ENCODE measurements at places on chromosomes 4 and X.

- no peak for DNase-seq
Observed at GRCh38 chr4:20895208-20895607, 194.9 kb downstream of the PACRGL start.

DNA sequence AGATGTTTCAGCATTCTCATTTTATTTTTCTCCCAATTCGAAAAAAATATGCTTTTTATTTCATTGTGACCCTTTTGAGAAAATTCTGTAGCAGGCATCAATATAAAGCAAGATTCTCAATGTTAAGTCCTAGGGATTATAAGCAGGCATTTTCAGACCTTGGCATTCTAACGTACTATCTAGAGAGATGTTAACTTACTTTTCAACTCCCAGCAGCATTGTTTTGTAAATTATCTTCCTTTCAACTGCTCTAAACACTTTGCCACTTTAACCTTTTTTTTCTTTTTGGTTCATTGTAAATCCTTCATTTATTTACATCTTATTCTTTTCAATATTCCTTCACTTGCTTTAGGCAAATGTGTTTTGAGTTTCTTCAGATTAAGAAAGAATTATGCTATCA lies 333.2 kb downstream of the ARHGAP24 start:
- no peak for DNase-seq

- no peak for DNase-seq
Observed at GRCh38 chr4:153327247-153327646, 17.2 kb upstream of the MND1 start.

GRCh38 chrX:121781991-121782390 lies 734.6 kb downstream of the GLUD2 start:
- DNase-seq = no peak

DNA sequence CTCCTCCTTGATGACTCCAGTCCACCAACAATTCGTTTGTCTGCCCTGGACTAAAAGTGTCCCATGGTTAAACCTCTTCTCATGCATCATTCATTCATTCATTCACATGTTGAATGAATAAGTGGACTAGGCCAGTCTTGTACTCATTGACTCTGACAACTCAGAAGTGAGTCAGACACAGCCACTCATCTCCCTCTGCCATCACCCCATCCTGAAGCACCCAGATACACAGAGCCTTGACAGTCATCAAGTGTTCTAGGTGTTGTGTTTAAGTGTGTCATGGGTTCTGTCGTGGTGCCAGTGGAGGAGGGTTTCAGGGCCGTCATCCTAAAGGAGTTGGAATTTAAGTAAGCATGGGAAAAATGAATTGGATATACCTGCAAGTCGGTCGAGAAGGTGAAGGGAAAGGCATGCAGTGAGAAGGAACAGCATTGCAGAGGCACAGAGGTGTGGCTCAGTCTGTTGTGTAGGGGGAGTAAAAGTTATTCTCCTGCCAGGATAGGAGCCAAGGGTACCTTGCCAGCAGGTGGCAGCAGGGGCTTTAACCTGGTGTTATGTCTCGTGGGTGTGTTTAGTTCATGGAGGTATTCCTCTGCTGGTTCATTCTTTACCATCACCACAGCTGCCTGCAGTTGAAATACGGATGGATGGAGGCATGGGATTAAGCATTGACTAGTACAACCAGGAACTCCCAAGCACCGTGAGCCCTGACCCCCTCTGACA lies 18.3 kb downstream of the MAGED2 start:
- no peak for DNase-seq

DNA sequence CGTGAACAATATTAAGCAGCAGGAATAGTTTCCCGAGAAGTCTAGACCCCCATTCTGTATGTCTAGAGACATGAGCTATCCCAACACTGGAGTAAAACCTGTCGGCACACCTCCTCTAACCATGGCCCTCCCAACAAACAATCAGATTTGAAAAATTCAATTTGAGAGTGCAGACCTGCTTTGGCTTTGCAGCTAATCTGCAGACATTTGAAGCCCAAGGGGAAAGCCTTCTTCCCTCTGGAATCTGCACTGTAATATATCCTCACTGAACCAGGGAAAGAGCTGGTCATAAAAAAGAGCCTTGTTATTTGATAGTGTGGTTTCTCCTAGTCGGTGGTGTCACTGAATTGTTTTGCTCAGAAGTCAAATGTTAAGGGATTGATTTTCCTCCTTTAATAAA lies 44.6 kb upstream of the KLHL34 start:
- no peak for DNase-seq

DNA sequence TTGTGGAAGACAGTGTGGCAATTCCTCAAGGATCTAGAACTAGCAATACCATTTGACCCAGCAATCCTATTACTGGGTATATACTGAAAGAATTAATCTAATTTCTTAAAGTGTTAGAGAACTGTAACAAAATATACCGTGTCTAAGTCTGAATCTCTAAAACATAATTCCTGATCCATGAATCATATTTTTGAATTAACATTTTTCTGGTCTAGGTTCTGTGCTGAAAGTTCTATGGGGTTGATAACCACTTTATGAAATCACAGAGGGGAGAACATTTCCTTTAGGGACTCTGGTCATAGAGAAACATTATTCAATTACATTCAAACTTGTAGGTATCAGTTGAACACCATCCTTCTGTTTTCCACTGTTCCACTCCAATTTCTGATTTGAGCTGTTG lies 91.9 kb upstream of the ETNPPL start:
- no peak for DNase-seq

DNA sequence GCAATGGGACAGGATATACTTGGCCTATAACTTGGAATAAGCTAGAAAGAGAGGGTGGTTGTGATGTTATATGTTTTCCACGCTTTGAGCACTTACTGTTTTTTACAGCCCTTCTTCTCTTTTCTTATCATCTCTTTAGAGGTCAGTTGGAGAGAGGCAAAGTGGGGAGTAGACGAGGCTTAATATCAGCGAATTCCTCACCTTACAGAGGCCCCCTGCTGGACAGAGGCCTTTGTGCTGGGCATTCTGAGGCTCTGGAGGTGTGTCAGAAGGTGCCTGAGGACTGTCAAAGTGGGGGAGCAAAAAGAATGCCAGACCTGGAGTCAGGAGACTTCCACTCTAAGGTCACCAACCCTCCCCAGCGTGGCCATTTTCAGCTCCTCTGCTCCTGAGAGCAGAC lies 42.5 kb downstream of the MAMLD1 start:
- DNase-seq = no peak

- DNase-seq = no peak
Observed at GRCh38 chr4:183469285-183469684, 24.8 kb downstream of the CDKN2AIP start.

DNA sequence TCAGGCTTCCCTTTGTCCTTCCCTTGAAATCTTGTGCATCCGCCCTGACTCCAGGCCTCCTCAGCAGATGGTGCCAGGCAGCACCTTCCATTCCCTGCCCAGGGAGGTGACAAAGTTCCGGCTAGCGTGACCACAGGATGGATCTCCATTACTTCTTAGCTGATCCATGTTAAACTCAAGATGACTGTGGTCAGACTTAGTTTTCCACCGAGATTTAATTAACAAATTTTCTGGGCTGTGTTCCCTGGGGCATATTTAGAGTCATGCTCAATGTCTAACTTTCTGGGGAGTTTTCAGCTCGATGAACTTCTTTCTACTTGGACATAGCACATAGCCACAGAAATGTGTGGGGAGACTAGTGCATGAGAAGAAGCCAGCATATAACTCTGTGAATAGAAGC lies 215.1 kb upstream of the SFRP2 start:
- no peak for DNase-seq

DNA sequence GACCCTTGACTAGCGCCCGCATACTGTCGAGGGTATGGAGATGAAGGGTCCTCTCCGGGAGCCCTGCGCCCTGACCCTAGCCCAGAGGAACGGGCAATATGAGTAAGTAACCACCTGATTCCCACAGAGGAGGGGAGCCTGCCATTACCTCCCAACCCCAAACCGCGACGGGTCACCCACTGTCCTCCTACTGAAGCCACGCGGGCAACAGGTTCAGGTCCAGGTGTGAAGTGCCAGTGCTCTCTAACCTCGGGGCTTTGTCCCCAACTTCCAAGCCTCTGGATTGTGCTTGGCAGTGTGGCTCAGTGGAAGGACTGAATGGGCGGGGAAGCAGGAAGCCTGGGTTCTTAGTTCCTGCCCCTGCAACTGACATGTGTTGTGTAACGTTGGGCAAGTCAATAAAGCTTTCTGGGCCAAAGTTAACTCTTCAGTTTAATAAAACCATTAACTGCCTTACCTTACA lies 694 bp downstream of the OCRL start:
- no peak for DNase-seq

- DNase-seq = no peak
Observed at GRCh38 chr4:6217716-6218381, 17.5 kb upstream of the JAKMIP1 start.

GRCh38 chr4:149534779-149535178 lies 280.9 kb downstream of the IQCM start:
- DNase-seq = no peak

DNA sequence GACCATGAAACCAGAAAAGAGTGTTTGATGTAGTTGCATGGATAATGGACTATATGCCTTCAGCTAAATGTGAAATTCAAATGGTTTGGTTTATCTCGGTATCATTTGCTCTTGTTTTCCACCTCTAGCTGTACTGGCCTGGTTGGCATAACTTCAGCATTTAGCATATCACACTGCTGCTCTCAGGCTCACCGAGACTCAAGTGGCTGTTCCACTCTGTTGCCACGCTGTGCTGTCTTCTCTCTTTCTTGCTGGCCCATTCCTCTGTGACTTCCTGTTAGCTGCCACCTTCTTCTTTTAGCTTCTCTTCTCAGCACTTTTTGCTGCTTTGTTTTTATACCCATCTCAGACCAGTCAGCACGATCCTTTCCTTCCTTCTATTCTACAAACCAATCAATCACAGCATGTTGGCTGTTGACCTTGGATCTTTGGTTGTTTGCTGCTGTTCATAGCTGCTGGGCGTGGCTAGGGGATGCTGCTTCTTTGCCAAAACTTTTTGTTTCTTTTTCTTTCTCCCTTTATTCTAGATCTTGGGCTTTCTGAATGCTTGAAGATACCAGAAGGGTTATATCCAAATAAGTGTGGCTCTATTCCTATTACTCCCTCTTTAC lies 24.0 kb downstream of the INTS6L start:
- no peak for DNase-seq

GRCh38 chr4:158146736-158147135 lies 26.1 kb downstream of the GASK1B start:
- no peak for DNase-seq

DNA sequence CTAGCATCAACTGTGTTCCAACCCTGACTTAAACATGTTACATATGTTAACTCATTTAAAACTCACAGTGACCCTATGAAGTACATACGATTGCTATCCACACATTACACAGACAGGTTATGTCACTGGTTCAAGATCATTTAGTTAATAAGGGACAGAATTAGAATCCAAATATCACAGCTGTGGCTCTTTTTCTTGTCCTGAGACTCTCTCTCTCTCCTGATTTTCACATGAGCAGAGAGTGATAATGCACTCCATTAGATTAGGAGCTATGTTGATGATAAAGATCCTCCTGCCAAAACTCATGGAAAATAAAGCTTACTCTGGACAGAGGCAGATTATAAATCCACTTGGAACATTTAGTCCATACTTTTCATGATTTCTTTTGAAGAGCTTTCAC lies 408.3 kb downstream of the PPARGC1A start:
- DNase-seq = no peak

GRCh38 chrX:101176439-101176838 lies 43.1 kb upstream of the DRP2 start:
- no peak for DNase-seq

DNA sequence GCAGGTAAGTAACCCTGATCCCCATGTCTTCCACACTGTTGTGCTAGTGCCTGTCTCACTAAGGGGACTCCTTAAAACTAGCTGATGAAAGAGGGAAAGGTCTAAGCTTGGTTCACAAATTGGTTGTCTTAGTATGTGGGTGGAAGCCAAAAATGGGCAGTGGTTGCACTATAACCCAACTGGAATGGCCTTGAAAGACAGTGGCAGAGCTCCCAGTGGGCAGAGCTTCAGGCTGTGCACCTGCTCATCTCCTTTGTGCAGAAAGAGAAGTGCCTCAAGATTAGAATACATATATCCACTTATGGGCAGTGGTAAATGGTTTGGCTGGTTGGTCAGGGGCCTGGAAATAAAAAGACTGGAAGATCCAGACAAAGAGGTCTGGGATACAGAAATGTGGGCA lies 7.2 kb downstream of the SYN1 start:
- DNase-seq = no peak

DNA sequence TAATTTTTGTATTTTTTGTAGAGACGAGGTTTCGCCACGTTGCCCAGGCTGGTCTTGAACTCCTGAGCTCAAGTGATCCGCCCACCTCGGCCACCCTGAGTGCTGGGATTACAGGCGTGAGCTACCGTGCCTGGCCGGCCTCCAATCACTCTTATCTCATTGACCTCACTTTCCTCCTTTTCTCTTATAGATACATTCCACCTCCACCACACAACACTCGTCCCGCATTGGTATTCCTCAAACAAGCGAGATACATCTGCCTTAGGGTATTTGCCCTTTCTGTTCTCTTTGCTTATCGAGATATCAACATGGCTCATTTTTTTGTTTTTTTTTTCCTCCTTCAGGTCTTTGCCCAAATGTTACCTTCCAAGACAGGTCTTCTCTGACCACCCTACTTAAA lies 1.8 kb upstream of the PRPS1 start:
- no peak for DNase-seq

- DNase-seq = no peak
Observed at GRCh38 chr4:99983289-99983943, 33.3 kb upstream of the H2AZ1 start.

- no peak for DNase-seq
Observed at GRCh38 chr4:163895378-163896005, 401.0 kb downstream of the TMA16 start.

GRCh38 chrX:152810403-152810802 lies 20.2 kb downstream of the CETN2 start:
- no peak for DNase-seq

DNA sequence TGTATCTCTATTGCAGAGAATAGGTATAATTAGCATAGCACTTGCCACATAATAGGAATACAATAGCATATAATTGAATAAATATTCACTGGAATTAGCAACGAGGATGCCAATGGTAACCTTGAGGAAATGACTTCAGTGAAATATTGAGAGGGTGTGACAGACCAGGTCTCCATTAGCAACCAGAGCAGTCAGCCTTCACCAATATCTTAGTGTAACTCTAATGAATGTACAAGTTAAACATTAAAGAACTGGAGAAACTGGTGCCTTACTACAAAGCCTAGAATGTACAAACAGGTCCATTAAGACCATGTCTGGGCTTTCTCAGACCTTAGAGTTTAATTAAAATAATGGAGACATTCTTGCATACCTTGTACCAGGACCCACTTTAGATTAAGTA lies 143.0 kb downstream of the MAGEB17 start:
- DNase-seq = no peak

GRCh38 chr4:54493862-54494261 lies 163.9 kb upstream of the KIT start:
- no peak for DNase-seq

GRCh38 chr4:135269125-135269890 lies 1067.7 kb upstream of the PABPC4L start:
- no peak for DNase-seq

Measured in stimulated activated naive B cell treated with anti-CD40 and anti-IgM and Interleukin-4, amounts not matched to agents 10 μg/mL and 1 μg/mL and 100 μg/mL, for 72 hours (primary cell).